Activated CD8-positive, alpha-beta memory T cell treated with anti-CD3 and anti-CD28 coated beads, Interleukin-2, amount 10 ng/mL, durations not matched to agents 7 days and 5 days (primary cell): ENCODE measurements at places on chromosomes 11 and 22. TPM values are rescaled to one million over a fixed set of nuclear protein-coding genes. Genes with fewer than 3 reads are reported as not detected.

The ENDOD1 gene
- 40.5 TPM for total RNA-seq

The DNAJB7 gene
- total RNA-seq: not detected

The EP300 gene
- 61.9 TPM for total RNA-seq

DNA sequence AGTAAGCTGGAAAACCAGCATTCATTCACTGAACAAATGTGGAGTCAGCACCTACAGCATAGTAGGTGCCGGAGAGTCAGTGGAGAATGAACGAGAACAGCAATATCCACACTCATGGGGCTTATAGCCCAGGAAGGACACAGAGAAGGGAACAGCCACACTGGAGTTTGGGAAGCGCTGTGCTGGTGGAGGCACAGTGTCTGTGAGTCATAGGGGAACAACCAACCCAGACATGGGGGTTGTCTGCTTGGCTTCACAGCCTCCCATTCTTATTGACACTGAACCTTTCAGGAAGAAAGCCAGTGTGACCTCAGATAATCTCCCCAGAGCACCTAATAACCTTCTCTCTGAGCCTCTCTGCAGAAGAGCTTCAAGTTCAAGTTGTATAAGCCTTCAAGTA is 56.6 kb upstream of the UBASH3B start:
- no peak overlapping the region for H3K4me3 ChIP-seq
- H3K27me3 ChIP-seq: peaks cover 20% of the 10 kb centered on the region
- H3K27ac ChIP-seq: no peak overlapping the region
- H3K4me1 ChIP-seq: peaks cover 4% of the 10 kb centered on the region

DNA sequence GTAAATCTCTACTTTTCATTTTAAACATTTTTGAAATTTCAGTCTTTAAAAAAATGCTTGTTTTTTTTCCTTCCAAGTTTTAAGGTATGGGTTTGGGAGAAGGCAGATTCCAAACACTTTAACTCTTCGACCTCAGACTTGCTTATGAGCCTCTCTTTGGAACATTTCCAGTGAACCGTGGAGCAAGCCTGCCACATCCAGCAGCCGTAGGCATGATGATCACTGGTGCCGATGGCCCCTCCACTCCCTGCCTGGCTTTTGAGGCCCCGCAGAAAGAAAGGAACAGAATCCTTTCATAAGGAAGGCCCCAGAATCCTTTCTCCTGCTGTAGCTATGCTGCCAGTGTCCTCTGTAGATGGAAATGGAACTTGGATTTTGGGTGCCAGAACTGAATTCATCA is 50.7 kb downstream of the BMAL1 start:
- H3K36me3 ChIP-seq: peaks cover 27% of the 10 kb centered on the region
- DNase-seq: no peak
- H3K4me1 ChIP-seq: peaks cover 36% of the 10 kb centered on the region
- H3K27ac ChIP-seq: no peak overlapping the region
- no peak overlapping the region for H3K4me3 ChIP-seq

GRCh38 chr11:126080161-126080941 is 17.7 kb upstream of the CDON start:
- no peak overlapping the region for H3K27ac ChIP-seq
- peaks cover 23% of the 10 kb centered on the region for H3K4me1 ChIP-seq
- no peak for DNase-seq
- no peaks in the 10 kb centered on the region for H3K36me3 ChIP-seq

GRCh38 chr11:34476849-34477248 is 36.7 kb downstream of the ELF5 start:
- H3K4me1 ChIP-seq: no peaks in the 10 kb centered on the region
- no peak for DNase-seq
- peaks cover 7% of the 10 kb centered on the region for H3K36me3 ChIP-seq
- H3K27ac ChIP-seq: no peak overlapping the region

- peaks cover 23% of the 10 kb centered on the region for H3K36me3 ChIP-seq
- peak overlapping the region; percentile 54 for H3K27ac ChIP-seq
- H3K27me3 ChIP-seq: no peaks in the 10 kb centered on the region
- peaks cover 36% of the 10 kb centered on the region for H3K4me1 ChIP-seq
- peak overlapping the region; percentile 91 for H3K4me3 ChIP-seq
These were observed 1.4 kb upstream of the RAB1B start for GRCh38 chr11:66267039-66267378.

- H3K4me1 ChIP-seq: peaks cover 17% of the 10 kb centered on the region
- H3K27me3 ChIP-seq: peaks cover 7% of the 10 kb centered on the region
- H3K27ac ChIP-seq: no peak overlapping the region
- H3K36me3 ChIP-seq: no peaks in the 10 kb centered on the region
- H3K4me3 ChIP-seq: no peak overlapping the region
These were observed 4.6 kb downstream of the ETS1 start for GRCh38 chr11:128582496-128583366.
